ENCODE measurements at places on chromosomes 3 and 15. TPM values are rescaled to one million over a fixed set of nuclear protein-coding genes. Genes with fewer than 3 reads are reported as not detected.

GRCh38 chr3:99933971-99934750, 116.5 kb downstream of the CMSS1 start:
- DNase-seq, result no peak

DNA sequence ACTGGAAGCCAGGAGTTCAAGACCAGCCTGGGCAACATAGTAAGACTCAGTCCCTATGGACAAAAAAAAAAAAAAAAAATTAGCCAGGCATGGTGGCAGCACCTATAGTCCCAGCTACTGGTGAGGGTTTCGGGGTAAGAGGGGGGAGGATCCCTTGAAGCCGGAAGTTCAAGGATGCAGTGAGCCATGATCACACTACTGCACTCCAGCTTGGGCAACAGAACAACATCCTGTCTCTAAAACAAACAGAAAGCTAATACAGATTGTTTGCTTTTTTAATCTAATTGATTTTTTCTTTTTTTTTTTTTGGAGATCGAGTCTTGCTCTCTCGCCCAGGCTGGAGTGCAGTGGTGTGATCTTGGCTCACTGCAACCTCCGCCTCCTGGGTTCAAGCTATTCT, 1.6 kb upstream of the IMP3 start:
- DNase-seq, result no peak

The WDR93 gene
- total RNA-seq, result not detected

DNA sequence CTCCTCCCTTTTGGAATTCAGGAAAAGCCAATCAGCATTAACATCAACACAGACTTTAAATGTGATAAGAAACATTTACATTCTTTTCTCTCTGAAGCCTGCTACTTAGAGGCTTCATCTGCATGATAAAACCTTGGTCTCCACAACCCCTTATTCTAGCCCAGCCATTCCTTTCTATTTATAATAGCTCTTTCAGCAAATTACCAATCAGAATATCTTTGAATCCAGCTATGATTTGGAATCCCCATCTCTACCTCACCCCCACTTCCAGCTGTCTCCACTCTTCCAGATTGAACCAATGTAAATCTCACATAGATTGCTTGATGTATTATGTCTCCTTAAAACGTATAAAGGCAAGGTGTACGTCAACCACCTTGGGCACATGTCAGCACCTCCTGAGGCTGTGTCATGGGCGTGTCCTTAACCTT, 139.7 kb downstream of the TUSC7 start:
- DNase-seq, result no peak

DNA sequence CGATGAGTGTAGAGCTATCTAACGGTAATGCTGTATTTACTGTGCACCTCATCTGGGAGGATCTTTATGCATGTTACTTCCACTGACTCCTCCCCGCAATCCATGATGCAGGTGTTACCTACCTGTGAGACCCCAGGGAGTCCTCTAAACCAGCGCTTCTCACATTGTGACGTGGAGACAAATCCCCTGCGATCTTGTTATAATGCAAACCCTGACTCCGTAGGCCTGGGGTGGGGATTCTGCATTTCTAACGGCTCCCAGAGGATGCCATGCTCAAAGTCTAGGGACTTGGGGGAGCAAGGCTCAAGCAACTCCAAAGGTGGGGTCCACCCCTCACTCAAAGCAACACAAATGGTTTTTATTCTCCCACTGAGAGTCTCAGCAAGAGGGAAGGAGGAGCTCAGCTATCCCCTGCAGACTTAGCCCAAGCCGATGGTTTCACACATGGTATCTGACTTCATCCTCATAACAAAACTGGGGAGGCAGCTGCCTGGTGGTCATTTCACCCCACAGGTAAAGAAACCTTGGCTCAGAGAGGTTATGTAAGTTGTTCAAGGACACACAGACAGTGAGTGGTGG, 63.6 kb downstream of the PCSK6 start:
- DNase-seq, result no peak

The LINGO1 gene
- total RNA-seq, result not detected

The KPNA4 gene
- 36.7 TPM for total RNA-seq

- no peak for DNase-seq
Measured at GRCh38 chr15:94234300-94234699, 2.9 kb downstream of the MCTP2 start.

DNA sequence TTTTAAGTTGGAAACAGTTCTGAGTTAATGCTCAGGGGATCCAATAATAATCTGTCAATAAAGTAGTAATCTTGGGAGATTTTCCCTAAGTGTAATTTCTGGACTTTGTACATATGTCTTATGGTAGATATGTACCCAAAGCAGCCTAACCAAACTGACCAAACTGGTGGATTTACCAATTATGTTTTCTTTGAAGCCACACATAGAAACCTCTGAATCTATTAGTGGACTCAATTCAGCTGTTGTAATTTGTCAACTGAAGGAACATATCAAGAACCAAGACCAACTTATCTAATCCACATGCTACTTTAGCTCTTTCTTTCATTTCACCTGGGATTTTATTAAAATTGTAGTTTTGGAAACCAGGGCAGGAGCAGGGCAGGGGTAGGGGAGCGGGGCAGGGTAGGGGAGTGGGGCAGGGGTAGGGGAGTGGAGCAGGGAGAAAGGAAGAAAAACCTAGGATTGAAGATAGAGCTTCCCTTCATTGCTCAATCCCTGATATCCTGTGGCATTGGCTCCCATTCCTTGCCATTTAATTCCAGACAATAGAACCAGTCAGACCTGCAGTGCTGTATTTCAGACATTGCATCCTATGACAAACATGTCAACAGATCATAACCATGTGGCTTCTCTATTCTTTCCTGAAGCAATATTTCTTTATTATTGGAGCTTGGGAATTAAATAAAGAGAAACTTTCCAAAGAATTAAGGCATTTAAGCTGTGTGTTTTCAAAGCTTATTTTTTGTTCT, 101.8 kb downstream of the NFKBIZ start:
- no peak for DNase-seq

DNA sequence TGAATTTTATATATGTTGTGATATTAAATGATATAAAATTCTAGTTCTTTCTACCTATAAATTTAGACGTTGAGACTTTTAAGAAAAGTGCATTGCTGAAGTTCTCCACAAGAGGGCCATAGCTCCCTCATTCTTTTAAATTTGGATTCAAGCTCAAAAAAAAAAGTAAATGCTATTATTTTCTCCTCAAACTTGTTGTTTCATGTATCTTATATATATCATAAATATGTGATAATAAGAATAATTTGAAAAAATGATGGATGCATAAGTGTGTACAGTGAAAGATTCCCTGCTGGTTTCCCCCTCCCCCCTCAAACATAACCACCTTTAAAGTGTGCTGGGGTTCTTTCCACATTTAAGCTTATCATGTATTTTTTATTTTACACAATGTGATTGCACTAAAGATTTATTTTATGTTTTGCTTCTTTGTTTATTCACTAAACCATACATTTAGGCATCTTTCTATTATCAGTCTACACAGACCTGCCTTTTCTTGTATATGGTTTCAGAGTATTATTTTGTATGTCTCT, 769.4 kb upstream of the GOLIM4 start:
- DNase-seq, result no peak

- DNase-seq, result no peak
Measured at GRCh38 chr15:79396850-79397249, 35.3 kb upstream of the MINAR1 start.

The EFCC1 gene
- total RNA-seq, result 0.13 TPM

GRCh38 chr3:101038880-101039279, 45.7 kb upstream of the ABI3BP start:
- no peak for DNase-seq

DNA sequence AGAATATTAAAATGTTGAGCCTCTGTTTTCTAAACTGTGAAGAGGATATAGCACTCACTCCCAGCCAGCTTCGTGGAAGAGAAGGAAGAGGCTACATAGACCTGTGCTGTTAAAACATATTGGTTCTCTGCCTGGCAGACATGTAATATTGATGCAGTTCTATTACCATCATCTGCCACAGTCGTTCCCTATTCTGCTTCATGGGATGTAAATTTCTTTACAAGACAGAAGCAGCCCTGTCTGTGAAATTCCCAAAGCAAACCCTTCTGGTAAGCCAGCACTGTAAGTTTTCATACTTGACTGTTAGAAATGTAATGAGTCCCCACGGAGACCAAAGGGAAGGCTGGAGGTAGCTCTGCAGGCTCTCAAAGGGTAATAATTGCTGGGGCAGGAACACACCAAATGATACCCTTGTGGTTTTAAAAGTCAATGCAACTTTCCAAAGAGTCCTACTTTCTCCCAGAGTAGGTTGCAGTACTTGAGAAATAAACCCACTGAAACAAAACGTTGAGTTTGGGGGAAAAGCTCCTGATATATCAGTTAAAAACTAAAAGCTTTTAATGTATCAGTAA, 129.9 kb upstream of the HES1 start:
- DNase-seq, result no peak

GRCh38 chr15:74127255-74127953, 3.0 kb upstream of the ISLR2 start:
- DNase-seq, result peak; percentile 90

The RPL15 gene
- total RNA-seq, result 1,496 TPM

The CKMT1A gene
- not detected for total RNA-seq

The LRRC31 gene
- total RNA-seq, result not detected

The FGF7 gene
- not detected for total RNA-seq

GRCh38 chr3:58009026-58009748, 965 bp downstream of the FLNB start:
- DNase-seq, result peak; percentile 48

The SERPINI2 gene
- total RNA-seq, result not detected

DNA sequence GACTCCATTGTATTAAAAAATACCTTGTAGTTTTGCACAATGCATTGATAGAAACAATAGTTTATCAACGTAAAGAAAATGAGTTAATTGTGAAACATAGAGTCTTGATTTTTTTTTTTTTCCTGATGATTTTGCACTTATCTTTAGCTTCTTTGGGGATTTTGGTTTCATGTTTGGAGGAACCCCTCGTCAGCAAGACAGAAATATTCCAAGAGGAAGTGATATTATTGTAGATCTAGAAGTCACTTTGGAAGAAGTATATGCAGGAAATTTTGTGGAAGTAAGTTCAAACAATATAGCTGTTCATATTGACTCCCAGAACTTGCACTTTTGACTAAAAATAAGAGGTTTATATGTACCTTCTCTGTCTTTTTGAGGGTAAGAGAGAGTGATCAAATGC, 7.0 kb downstream of the DNAJB11 start:
- no peak for DNase-seq

The PLSCR4 gene
- 0.31 TPM for total RNA-seq

DNA sequence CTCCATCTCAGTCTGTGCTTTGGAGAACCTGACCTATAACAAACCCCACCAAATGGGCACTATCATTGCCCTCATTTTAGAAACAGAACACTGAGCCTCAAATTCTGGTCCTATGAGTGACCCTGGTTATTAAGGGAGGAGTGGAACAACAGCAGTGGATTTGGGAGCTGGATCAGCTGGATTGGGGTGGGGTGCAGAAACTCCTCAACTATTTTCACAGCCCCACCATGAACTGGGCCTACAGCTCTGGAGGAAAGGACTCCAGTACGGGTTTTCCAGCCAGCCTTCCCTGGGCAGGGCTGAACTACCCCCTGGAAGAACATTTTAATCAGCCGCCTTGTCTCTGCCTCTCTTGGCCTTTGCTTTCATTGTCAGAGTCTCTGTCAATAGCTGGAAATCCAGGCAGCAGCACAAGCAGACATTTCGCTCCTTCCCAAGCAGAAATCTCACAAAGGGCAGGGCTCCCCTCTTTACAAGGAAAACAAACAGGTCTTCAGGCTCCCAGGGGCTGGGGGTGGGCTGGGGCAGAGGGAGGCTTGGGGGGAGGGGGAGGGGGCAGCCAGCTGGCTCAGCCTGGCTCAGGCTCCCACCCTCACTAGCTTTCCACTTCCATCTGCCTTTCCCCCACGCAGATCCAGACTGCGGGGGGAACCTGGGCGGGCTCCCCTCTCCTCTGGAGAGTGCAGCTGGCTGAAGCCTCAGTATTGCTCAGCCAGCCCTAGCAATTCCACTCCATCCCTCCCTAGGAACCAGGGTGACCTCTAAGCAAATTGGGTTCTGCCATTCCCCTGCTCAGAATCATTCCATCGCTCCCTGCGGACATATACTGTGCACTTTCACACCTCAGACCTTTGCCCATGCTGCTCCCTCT, 13.7 kb upstream of the TLE3 start:
- DNase-seq, result no peak

The RAD18 gene
- 40.2 TPM for total RNA-seq

GRCh38 chr3:9399746-9400145, 2.3 kb downstream of the SETD5 start:
- DNase-seq, result peak; percentile 28

The KLF15 gene
- not detected for total RNA-seq

The ROPN1 gene
- not detected for total RNA-seq

GRCh38 chr15:45203182-45203581, 15.4 kb upstream of the SHF start:
- DNase-seq, result no peak

DNA sequence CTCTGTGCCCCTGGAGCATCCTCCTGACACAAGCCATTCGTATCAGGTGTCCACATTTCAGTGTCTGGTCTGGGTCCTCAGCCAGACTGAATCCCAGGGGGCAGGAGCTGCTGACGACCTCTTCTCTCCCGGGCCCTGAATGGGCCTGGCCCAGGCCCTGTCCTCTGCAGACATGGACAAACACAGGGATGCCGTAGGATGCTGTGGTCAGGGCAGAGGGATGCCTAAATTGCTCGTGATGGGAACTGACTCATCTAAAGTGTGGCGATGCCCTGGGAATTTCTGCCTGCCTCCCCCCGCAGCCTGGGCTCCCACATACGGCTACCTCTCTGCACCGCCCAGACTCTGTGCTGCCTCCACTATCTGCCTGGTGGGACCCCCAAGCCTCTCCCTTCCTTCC, 58.5 kb upstream of the CTSH start:
- no peak for DNase-seq

DNA sequence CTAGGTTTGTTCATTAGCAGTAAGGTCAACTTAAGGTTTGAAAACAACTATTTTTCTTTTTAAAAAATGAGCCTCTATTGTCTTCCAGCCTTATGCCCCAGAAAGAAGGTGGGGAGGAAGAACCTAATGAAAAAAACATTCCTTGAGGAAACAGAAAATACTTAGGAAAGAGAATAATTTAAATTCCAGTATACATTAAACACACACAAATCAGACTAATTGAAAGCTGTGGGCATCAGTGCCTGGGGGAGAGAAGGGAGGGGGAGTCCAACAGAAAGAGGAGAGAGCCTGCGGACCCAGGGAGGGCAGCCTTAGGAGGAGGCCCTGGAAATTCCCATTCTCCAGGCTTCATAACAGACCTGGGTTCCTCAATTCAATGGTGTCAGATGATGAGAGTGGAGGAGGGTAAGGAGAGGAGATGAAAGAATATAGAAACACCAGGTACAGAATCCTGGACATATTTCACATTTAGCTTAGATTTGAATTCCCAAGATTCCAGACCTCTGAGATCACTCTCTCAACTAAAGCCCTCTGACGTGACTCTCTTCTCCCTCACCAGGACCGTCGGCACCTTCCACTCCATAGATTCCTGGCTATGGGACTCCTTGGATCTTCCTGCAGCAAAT, 320.5 kb upstream of the UMPS start:
- DNase-seq, result no peak

- no peak for DNase-seq
Measured at GRCh38 chr15:89888214-89888804, 5.5 kb downstream of the AP3S2 start.

- DNase-seq, result no peak
Measured at GRCh38 chr15:74432968-74433591, 678 bp downstream of the SEMA7A start.

The LDHAL6B gene
- not detected for total RNA-seq

Measured in activated CD8-positive, alpha-beta T cell treated with anti-CD3 and anti-CD28 coated beads, Interleukin-2, amount 10 ng/mL, durations not matched to agents 7 days and 5 days (primary cell).